Right atrium auricular region (tissue), 2 donors: ENCODE measurements at places on chromosomes 1 and 21.

DNA sequence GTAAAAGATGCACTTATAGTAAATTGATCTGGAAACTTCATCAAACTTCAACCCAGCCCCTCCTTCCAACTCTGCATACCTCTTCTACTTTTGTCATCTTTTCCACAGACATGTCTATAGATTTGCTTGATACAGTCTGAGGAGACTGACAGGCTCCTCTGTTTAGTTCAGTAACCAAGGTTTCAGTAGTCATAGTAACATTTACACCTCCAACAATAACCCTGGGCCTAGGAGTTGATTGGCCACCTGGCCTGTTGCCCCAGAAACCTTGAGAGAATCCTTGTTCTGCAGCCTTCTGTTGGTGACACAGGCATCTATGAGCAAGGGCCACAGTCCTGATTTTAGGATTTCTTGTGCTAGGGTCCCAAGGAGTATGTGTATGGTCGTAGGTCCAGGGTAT is at the start of gene CFAP141:
CFAP141 (minus strand) TSS at position 138 of the 400 bp plus-strand sequence; CDS start at position 112, 26 bp downstream.
- no peak for DNase-seq

- no peak for DNase-seq
These were observed 474.5 kb upstream of the BEND5 start for GRCh38 chr1:49251019-49251784.

- DNase-seq: no peak
These were observed at the start of gene LGR6 for GRCh38 chr1:202193614-202194327. Gene LGR6, plus strand, starts transcription at chr1:202193799. Its CDS starts 191 bp downstream, at chr1:202193990.

- no peak for DNase-seq
These were observed 14.4 kb upstream of the ZFYVE9 start for GRCh38 chr1:52127181-52128180.

GRCh38 chr1:84825161-84825560 is 67.8 kb downstream of the LPAR3 start:
- no peak for DNase-seq

DNA sequence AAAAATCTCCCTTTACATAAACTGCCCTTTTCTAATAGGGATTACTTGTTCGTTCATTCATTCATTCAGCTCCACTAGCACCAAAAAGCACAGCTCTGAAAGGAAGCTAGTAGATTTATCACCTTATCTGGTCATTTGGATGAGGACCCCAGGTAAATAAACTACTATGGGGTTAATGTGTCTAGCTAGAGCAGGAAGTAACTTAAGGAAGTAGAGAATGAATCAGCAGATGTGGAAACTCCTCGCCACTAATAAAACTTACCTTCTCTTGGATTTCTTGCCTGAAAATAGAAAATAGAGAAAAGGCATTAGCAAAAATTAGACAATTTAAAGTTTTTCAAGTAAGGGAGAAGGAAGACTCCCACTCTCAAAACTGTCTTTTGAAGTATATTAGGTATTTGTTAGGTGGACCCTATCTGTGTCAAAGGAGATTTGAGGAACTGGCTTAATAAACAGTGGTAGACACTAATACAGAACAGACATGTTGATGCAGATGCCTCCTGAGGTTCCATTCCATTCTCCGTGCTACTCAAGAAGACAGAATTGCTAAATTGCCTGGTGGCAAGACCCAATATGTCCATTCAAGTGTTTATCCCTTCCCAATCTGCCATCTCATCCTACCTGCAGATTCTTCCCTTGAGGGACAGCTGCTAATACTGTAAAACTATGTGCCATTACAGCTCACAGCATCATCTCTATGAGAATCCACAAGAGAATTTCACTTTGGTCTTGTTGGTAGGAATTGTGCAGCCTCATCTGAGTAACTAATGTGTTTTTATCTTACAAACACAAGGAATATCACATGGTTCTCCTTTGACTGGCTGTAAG is 14.9 kb downstream of the SELL start:
- no peak for DNase-seq

DNA sequence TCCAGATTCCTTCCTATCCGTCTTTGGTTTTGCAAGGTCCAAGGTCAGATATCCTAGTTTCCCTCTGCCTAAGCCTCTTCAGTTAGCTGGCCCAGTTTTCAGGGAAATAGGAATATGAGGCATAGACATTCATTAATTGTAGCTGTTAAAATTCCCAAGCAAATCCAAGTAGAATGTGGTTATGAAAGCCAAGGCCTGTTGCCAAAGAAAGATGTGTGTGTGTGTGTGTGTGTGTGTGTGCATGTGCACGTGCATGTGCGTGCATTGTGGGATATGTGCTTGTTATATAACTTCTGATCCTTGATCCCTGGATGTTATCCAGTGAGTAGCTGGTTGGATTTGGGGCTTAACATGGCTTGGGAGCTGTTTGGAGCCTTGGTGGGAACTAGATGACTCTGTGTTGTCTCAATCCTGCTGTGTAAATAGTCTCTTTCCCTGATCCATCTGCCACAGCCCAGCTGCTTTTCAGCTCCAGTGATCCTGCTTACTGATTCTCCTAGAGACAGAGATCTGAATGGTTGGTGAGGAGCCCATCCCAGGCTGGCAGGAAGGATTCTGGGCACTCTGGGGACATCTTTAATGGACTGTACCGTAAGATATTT is 70.6 kb upstream of the GCLM start:
- no peak for DNase-seq

GRCh38 chr1:30789388-30790255 is 32.0 kb upstream of the LAPTM5 start:
- DNase-seq: no peak

GRCh38 chr1:192343344-192343743 is 26.6 kb downstream of the RGS21 start:
- no peak for DNase-seq
